ENCODE measurements at places on chromosomes 1 and 21.

- DNase-seq, result peak; percentile 91
These were observed 160.4 kb downstream of the RUNX1 start for GRCh38 chr21:34888569-34889319.

DNA sequence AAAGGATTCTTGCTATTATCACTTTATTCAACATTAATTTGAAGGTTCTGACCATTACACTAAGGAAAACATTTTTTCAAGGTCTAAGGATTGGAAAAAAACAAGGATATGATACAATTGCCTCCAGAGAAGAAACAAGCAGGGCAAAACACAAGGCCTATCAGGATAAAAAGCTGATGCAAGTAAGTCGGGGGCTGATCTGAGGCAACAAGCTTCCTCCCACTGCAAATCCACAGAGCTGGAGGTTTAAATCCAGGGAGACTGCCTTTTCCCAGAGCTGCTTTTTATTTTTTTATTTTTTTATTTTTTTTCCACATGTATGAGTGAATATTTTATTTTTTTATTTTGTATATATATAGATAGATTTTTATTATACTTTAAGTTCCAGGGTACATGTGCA is 19.4 kb upstream of the S100A2 start:
- no peak for DNase-seq

GRCh38 chr1:55531644-55532043 is 316.5 kb upstream of the USP24 start:
- DNase-seq, result no peak

DNA sequence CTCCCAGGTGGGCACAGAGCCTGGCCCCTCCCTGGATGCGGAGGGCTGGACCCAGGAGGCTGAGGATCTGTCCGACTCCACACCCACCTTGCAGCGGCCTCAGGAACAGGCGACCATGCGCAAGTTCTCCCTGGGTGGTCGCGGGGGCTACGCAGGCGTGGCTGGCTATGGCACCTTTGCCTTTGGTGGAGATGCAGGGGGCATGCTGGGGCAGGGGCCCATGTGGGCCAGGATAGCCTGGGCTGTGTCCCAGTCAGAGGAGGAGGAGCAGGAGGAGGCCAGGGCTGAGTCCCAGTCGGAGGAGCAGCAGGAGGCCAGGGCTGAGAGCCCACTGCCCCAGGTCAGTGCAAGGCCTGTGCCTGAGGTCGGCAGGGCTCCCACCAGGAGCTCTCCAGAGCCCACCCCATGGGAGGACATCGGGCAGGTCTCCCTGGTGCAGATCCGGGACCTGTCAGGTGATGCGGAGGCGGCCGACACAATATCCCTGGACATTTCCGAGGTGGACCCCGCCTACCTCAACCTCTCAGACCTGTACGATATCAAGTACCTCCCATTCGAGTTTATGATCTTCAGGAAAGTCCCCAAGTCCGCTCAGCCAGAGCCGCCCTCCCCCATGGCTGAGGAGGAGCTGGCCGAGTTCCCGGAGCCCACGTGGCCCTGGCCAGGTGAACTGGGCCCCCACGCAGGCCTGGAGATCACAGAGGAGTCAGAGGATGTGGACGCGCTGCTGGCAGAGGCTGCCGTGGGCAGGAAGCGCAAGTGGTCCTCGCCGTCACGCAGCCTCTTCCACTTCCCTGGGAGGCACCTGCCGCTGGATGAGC is 34.2 kb downstream of the TRIM11 start:
- no peak for DNase-seq

GRCh38 chr1:192654591-192655251 is 18.8 kb downstream of the RGS13 start:
- DNase-seq, result no peak

GRCh38 chr1:177132141-177132540 is 32.4 kb downstream of the ASTN1 start:
- no peak for DNase-seq

GRCh38 chr1:93765099-93765498 is 83.5 kb upstream of the BCAR3 start:
- no peak for DNase-seq

GRCh38 chr1:197876894-197877293 is 25.5 kb upstream of the C1orf53 start:
- DNase-seq, result no peak

DNA sequence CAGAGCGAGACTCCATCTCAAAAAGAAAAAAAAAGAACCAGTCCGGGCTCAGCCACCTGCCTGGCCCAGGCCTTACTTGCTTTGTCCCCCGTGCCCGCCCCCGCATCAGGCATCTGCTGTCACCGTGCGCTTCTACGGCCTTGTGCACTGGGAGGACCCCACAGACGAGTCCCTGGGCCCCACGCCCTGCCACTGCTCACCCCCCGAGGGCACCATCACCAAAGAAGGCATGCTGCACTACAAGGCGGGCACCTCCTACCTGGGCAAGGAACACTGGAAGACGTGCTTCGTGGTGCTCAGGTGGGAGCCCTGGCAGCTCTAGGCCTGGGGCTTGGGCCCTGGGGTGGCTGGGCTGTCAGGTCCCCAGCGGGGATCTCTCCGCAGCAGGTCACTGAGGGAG is 5.6 kb upstream of the SLC25A34 start:
- no peak for DNase-seq

All from activated T-cell treated with anti-CD3 and anti-CD28 coated beads, Interleukin-2, amount 50 U/mL, for 72 hours (primary cell).